ENCODE measurements at places on chromosomes 12 and 14.

DNA sequence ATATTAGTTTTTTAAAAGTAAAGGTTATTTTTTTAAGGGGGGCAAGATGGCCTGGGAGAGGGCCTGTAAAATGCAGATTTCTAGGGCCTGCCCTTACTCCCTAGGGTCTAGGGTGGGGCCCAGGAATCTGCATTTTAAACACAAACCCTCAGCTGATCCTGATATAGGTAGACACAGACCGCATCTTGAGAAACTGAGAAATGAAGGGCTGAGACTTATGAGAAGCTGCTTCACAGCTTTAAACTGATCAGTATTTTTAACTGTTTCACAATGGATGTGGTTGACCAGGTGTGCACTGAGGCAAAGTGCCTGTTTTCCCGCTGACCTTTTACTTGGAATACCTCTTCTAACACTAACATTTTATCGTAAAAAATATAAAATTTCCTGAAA lies 84.0 kb downstream of the CCDC88C start:
- H3K4me3 ChIP-seq, result no peak overlapping the region
- H3K27me3 ChIP-seq, result no peaks in the 10 kb centered on the region
- peaks cover 57% of the 10 kb centered on the region for H3K4me1 ChIP-seq
- H3K36me3 ChIP-seq, result peaks cover 90% of the 10 kb centered on the region

- H3K27me3 ChIP-seq, result no peaks in the 10 kb centered on the region
- no peak overlapping the region for H3K4me3 ChIP-seq
- H3K36me3 ChIP-seq, result peaks cover 14% of the 10 kb centered on the region
- no peak for DNase-seq
- H3K27ac ChIP-seq, result no peak overlapping the region
Observed at GRCh38 chr14:39264558-39264957, 30.8 kb downstream of the MIA2 start.

DNA sequence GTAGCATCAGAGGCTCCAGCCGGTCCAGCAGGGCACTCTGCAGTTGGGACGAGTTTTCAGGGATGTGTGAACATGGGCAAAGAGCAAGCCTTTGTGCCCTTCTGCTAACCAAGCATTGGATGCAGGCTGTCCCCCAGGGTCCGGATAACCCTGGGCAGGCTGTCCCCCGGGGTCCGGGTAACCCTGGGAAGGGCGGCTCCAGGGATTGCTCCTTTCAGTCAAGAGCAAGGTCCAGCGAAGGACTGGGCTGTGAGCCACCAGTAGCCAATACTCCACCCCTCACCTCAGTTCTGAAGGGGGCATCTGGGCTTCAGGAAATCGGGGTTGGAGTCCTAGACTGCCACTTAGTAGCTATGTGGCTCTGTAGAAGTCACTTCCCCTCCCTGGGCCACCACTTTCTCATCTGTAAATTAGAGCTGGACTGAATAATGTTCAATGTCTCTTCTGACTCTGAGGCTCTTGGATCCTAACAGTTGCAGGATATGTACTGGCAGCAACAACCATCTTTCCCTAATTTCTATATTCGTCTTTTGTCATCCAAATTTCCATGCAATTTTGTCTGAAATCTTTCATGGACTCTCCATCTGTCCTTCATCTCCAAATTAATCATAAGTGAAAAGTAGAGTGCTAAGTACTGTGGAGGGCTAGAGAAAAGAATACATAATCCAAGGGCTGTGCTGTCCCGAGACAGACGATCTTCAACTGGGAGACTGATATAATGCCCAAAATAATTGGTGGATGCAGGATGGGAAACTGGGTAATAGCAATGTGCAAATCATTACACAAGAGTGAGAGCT lies 137.4 kb upstream of the NTF3 start:
- no peak for DNase-seq
- no peaks in the 10 kb centered on the region for H3K4me1 ChIP-seq
- H3K36me3 ChIP-seq, result no peaks in the 10 kb centered on the region

DNA sequence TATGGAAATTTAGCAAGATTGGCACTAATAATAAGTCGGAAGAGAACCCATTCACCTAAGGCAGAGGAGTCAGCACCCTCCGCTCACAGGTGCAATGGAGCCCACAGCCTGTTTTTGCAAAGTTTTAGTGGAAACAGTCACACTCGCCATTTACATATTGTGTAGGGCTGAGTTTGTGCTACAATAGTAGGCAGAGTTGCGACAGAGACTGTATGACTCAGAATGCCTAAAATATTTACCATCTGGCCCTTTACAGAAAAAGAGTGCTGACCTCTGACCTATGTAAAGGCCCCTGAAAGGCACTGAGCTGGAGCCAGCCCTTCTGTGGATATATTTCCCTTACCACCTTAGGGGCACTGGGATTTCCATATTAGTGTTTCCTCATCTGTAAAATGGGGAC lies 79.0 kb downstream of the PRIMA1 start:
- DNase-seq, result no peak
- no peaks in the 10 kb centered on the region for H3K36me3 ChIP-seq
- no peak overlapping the region for H3K4me3 ChIP-seq

GRCh38 chr12:102059343-102059742 lies 2.4 kb downstream of the WASHC3 start:
- no peak for DNase-seq
- H3K4me3 ChIP-seq, result no peak overlapping the region
- H3K27me3 ChIP-seq, result no peaks in the 10 kb centered on the region
- no peak overlapping the region for H3K27ac ChIP-seq
- peaks cover 63% of the 10 kb centered on the region for H3K36me3 ChIP-seq

DNA sequence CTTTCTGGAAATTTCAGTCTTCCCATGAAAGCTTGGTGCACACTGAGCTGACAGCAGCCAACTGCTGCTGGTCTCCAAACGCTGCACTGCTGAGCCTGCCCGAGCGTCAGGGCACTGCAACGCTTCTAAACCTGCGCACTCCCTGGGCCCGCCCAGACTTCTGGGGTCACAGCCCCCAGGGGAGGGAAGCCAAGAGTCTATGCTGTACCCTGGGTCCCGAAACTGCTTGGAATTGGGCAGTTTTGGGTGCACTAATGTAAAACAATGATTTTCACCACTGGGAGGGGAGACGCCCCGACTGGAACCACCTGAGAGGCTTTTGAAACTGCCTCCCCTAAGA lies 32.0 kb downstream of the CCDC92 start:
- H3K27ac ChIP-seq, result no peak overlapping the region
- no peaks in the 10 kb centered on the region for H3K27me3 ChIP-seq
- peaks cover 54% of the 10 kb centered on the region for H3K36me3 ChIP-seq
- H3K4me1 ChIP-seq, result peaks cover 19% of the 10 kb centered on the region
- no peak for DNase-seq

- H3K4me3 ChIP-seq, result peak overlapping the region; percentile 46
- peak overlapping the region; percentile 37 for H3K27ac ChIP-seq
- H3K4me1 ChIP-seq, result peaks cover 47% of the 10 kb centered on the region
Observed at GRCh38 chr12:105357162-105357691, 26.7 kb downstream of the C12orf75 start.

GRCh38 chr12:34340534-34341361 lies 318.5 kb downstream of the ALG10 start:
- no peaks in the 10 kb centered on the region for H3K27me3 ChIP-seq
- H3K36me3 ChIP-seq, result no peaks in the 10 kb centered on the region
- no peaks in the 10 kb centered on the region for H3K4me1 ChIP-seq

- H3K27me3 ChIP-seq, result no peaks in the 10 kb centered on the region
- H3K4me3 ChIP-seq, result no peak overlapping the region
- no peak for DNase-seq
Observed at GRCh38 chr14:61103541-61104339, 122.7 kb downstream of the SLC38A6 start.

GRCh38 chr14:34147461-34147860 lies 196.6 kb upstream of the EGLN3 start:
- H3K4me3 ChIP-seq, result no peak overlapping the region
- no peak for DNase-seq
- no peaks in the 10 kb centered on the region for H3K4me1 ChIP-seq
- H3K36me3 ChIP-seq, result no peaks in the 10 kb centered on the region

DNA sequence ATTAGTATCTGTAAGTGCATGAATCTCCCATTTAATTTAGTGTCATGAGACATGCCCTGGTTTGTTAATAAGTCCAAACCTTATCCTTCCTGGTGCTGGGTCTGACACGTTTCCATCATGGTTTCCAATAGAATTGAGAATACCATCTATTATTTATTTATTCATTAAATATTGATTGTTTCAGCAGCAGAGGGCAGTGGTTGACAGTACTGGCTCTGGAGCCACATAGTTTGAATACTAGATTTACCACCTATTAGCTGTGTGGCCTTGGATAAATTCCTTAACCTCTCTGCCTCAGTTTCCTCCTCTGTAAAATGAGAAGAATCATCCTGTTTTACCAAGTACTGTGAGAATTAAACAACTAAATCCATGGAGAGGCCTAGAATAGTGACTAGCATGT lies 941 bp upstream of the STAB2 start:
- peaks cover 18% of the 10 kb centered on the region for H3K27me3 ChIP-seq
- no peaks in the 10 kb centered on the region for H3K36me3 ChIP-seq
- no peak overlapping the region for H3K4me3 ChIP-seq

DNA sequence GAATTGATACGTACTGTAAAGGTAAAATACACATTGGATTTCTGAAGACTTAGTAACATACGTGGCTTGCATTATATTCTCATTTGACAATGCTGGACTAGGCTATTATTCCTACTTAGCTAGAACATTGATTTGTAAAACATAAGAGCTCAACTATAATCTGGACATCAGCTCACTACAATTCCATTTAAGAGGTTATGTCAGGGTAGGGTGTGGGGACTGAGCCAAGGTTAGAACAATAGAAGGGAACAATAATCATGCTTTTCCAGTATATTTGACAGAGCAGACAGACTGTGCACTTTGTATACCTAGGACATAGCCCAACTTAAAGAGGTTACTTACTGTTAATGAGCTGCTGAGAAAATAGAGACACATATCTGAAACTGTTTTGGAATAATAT lies 10.8 kb downstream of the ZCRB1 start:
- peaks cover 50% of the 10 kb centered on the region for H3K36me3 ChIP-seq
- no peak overlapping the region for H3K27ac ChIP-seq
- no peak for DNase-seq
- H3K4me1 ChIP-seq, result no peaks in the 10 kb centered on the region

All from activated B cell treated with CpG ODN at 0.5 μM for 24 hours (primary cell).